Activated CD4-positive, alpha-beta T cell treated with anti-CD3 and anti-CD28 coated beads, Interleukin-2, amount 10 ng/mL, durations not matched to agents 7 days and 5 days (primary cell): ENCODE measurements at places on chromosomes 5 and 9. TPM values are rescaled to one million over a fixed set of nuclear protein-coding genes. Genes with fewer than 3 reads are reported as not detected.
A peak's percentile ranks its signal among the peaks of the same experiment; 100 is the strongest.

The CDKN2B-AS1 gene
- 4.4 TPM for total RNA-seq

DNA sequence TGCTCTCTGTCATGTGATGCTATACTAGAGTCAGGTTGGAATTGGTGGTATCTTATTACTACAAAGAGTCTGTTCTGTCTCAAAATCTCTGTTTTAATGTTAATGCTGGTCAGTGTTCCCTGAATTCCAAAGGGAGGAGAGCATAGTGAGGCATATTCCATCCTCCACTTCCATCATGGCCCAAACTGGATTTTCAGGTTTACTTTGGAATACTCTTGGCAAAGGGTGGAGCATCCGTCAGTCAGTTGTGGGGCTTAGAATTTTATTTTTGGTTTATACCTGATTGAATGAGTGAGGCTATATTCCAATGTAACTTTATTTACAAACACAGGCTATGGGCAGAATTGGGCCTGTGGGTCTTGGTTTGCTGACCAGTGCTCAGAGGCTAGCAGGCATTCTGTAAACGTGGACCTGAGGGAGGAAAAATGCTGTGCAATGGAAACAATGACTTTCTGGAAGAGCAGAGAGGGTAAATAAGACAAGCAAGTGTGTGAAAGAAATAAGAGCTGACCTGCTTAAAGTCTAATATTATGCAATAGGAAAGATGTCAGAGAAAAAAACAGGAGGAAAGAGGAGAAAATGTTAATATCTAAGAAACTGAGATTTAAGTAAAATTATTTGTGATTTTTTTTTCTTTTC, 106.2 kb upstream of the CLINT1 start:
- DNase-seq: no peak

- DNase-seq: no peak
These were observed 4.2 kb upstream of the PTGER4 start for GRCh38 chr5:40675396-40676133.

The CPEB4 gene
- total RNA-seq: 14.0 TPM

The FBXL17 gene
- total RNA-seq: 9.8 TPM

The PCDHB2 gene
- not detected for total RNA-seq

The SNX24 gene
- 2.2 TPM for total RNA-seq

GRCh38 chr5:87899208-87899661, 369.4 kb downstream of the TMEM161B start:
- no peak for DNase-seq

The DTWD2 gene
- 1.4 TPM for total RNA-seq

GRCh38 chr9:23682891-23683431, 143.1 kb downstream of the ELAVL2 start:
- no peak for DNase-seq

GRCh38 chr5:84273517-84273883, 111.2 kb downstream of the EDIL3 start:
- DNase-seq: no peak

- no peak for DNase-seq
These were observed 199.5 kb upstream of the CLINT1 start for GRCh38 chr5:158058208-158059120.

GRCh38 chr5:159242656-159243055, 20.4 kb upstream of the UBLCP1 start:
- no peak for DNase-seq

The AGXT2 gene
- total RNA-seq: not detected

DNA sequence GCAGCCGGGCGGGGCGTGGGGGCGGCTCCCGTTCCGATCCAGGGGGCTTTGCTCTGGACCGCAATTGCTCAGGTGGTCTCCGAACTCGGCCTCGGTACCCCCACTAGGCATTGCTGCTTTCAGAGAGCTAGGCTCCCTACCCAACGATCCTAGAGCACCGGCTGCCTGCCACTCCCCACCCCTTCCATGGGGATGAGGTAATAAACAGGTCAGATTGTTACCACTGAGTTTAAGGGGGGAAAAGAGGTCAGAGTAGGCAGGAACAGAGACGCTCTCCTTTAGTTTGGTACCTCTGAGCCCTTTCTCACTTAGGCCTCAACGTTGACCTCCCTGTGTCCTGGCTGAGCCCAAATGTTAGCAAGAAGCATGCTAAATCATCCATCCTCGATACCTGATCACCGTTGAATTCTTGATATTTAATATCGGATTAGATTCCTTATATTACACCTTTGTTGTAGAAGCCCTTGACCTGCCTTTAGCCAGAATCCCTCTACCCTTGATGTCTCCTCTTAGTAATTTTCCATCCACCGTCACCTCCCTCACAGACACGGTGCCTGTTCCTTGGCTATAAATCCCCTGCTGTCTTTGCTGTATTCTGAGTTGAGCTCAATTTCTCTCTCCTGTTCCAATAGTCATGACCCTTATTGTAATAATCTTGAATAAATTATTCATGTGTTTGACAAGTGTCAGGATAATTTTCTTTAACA, 588 bp upstream of the PLPP1 start:
- DNase-seq: no peak

- peak; percentile 45 for DNase-seq
These were observed 566 bp upstream of the FOCAD start for GRCh38 chr9:20683351-20684034.

- no peak for DNase-seq
These were observed 84.2 kb upstream of the PCSK1 start for GRCh38 chr5:96517295-96517694.

The GABRA1 gene
- total RNA-seq: not detected

The SLC36A2 gene
- total RNA-seq: not detected

GRCh38 chr5:150579462-150580400, 60.7 kb upstream of the SYNPO start:
- no peak for DNase-seq

The PRELID2 gene
- 1.8 TPM for total RNA-seq
